ENCODE measurements at places on chromosomes 12 and 14.

DNA sequence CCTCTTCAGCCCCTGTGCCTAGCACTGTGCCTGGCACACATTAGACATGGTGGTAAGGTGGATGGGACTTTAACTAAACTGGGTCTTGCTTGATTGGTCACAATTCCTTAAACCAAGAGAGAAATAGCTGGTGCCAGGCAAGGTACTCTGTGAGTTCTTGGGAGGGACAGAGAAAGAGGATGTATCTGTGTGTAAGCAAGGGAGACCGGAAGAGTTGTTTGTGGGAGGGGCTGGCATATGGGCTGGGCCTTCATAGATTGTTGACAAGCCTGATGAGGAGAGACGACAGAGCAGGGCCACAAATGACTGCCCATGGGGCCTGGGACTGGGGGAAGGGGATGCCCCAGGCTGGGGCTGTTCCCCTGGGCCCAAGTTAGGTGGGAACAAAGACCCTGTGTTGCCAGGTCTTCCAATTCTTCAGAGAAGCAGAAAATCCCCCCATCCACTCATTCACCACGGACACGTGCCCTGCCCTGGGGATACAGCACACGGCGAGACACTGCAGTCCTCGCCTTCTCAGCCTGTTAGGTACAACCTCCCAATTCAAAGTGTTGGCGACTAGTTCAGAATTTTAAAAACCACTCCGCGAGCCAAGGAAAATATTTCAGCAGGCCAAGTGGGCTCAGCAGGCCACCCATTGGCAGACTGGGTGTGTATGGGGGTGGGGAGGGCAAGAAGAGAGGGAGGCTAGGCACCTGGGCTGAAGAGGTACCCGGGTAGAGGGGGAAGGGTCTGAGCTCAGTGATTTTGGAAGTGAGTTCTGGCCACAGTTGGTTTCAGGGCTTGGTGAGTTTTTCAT, 11.4 kb upstream of the CYP46A1 start:
- peak; percentile 60 for DNase-seq

DNA sequence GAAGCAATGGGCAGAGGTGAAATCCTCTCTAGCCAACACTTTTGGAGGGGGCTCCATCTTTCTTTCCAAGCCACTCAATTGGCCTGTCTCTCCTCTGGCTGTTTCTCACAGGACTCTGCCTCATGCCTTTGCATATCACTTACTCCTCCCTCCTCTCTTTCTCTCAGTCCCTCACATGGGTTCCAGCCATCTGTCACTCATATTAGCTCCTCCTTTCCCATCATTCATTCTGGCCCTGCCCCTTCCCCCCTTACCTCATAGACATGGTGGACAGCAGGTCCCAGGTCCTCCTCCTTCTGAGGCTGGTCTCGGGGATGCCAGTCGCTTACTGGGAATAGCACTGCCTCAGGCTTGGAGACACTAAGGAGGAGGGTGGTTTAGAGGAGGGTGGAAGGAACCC, 16.6 kb upstream of the ZNF385A start:
- DNase-seq, result no peak

GRCh38 chr14:54640506-54640905, 73.6 kb downstream of the SAMD4A start:
- no peak for DNase-seq

DNA sequence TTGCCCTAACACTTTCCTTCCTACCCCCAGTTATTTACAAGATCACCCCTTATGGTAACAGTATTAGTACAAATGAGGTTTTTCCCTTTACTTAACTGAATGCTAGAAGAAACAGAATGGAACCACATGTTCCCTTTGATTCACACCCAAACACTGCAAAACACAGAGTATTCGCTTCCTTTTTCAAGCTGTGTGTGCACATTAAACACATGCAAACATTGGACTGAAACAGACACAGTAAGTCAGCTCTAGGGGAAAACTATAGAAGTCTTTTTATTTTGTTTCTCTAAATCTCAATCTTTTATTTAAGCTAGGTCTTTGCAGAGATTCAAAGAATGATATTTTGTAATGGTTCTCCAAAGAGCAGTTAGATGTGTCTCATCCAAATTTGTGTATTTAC, 728.5 kb downstream of the DIO2 start:
- no peak for DNase-seq

DNA sequence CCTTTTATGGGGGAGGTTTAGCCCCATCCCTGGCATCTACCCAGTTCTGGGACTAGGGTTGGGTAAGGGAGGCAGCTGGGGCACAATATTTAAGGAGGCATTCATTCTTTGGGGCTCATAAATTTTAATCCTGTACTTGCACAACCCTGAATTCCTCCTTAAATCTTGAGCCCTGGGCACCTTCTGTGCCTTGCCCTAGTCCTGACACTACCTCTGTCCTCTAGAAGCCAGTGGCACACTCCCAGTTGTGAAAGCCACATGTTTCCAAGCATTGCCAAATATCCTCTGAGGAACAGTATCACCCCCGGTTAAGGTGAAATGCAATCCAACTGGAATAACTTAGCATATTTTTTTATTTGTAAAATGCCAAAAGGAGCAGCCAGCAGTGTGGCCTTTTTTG, 36.6 kb downstream of the SLC16A7 start:
- no peak for DNase-seq

DNA sequence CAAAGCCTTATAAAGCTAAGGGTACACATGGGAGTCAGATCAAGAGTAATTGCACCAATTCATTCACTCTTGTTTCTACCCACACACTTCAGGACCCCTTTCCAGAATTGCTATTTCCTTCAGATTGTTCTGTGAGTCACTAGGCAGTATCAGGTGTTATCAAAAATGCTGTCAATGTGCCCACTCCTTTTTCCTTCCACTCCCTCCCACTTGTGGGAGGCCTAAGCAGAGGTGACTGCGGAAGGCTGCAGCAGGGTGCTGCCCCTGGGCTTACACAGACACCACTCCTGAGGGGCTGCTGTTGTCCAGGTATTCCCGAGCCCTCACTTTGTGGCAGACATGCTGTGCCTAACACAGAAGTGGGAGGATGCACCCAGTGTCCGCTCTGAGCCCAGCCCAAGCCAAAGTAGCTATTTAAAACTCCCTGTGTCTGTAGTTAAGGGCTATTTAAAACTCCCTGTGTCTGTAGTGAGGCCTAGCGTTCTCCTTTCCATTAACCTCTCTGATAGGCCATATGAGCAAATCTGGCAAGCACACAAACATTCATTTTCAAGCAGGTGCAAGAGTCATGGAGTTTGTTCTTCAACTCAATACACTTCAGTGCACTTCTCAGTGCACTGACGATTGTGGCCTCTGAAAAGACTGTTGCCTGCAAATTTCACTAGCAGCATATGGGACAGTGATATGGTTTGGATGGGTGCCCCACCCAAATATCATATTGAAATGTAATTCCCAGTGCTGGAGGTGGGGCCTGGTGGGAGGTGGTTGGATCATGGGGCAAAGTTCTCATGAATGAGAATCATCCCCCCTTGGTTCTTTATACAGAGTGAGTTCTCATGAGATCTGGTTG, 117.8 kb downstream of the PHLDA1 start:
- DNase-seq, result no peak

- DNase-seq, result peak; percentile 56
These were observed 73.6 kb upstream of the RASSF8 start for GRCh38 chr12:25884920-25885234.

- DNase-seq, result peak; percentile 55
These were observed 932.3 kb downstream of the FLRT2 start for GRCh38 chr14:86462193-86462753.

- no peak for DNase-seq
These were observed 35.5 kb downstream of the BORCS5 start for GRCh38 chr12:12392413-12392812.

- no peak for DNase-seq
These were observed 55.6 kb downstream of the PITPNM2 start for GRCh38 chr12:123095078-123095881.

- DNase-seq, result no peak
These were observed 10.3 kb downstream of the CCDC175 start for GRCh38 chr14:59566296-59566695.

DNA sequence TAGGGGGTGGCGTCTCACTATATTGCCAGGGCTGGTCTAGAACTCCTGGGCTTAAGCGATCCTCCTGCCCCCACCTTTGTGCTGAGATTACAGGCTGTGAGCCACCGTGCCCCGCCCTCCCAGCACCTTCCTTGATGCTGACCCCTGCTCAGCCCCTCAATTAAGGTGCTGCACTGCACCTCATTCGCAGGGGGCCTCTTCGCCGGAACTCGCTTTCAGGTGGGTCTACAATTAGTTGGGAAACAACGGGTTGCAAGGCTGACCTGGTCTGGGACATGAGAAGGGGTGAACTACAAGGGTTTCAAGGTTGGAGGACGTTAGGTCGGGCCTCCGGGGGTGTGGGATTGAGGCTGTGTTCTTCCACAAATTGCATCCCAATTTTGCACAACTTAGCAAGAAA, 1.2 kb upstream of the NOP2 start:
- DNase-seq, result no peak

DNA sequence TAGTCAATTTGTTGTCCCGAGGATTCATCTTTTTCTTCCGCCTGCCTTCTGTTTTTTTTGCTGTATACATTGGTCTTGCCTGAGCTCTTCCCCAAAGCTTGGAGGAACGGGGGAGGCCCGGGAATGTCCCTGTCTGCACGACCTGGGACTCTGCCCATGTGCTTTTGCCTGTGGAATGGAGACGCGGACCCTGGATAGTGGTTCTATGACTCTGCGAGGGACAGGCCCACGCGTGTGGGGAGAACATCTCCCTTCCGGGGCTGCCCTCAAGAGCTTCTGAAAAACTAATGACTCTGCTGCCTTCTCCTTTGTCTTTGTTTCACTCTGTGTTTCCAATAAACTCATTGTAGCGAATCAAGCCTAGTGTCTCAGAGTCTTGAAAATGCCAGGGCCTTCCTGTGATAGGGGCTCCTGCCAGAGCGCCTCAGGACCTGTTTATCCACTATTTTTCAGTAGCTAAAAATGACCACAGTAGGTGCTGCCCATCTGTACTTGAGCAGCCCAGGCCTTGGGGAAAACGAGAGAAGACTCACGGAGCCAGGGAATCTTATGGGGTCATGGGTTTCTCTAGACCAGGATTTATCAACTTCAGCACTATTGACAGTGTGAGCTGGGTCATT, 12.3 kb downstream of the KRT83 start:
- no peak for DNase-seq

DNA sequence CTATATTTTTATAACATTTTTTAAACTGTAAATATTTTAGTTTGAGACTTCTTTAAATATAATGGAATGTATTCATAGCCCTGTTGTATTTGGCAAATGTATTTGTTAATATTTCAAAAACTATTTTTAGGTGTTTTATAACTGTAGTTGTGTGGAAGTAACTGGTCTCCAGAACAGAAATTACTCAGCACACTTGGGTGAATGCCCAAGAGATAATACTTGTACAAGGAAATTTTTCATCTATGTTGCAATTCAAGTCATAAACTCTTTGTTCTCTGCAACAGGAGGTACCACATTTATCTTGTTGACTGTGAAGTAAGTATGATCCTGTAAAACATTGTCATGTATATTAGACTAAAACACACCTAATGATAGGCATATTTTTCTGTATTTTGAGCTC, 72.8 kb downstream of the SLCO1B3 start:
- DNase-seq, result no peak

DNA sequence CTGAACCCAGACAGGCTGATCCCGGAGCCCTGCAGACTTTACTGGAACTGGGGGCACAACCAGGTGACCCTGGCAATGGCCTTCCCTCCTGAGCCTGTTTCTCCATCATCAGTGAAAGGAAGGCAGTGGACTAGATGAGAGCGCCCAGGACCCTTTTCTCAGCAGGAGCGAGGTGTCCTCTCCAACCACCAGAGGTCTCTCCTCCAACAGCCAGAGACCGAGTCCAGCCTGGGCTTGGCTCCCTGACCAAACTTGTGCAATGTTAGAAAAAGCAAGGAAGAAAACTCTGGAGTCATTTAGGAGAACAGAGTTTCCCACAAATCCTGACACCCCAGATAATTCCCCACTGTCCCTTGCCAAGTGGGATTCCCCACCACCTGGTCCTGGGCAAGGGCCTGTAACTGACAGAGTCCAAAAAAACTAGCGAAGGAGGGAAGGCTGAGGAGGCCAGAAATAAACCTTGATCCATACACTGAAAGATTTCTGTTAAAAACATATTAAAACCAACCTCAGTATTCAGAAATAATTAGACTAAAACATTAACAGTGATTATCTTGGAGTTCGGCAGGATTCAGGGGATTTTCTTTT, 9.0 kb downstream of the RPS6KL1 start:
- DNase-seq, result peak; percentile 84

DNA sequence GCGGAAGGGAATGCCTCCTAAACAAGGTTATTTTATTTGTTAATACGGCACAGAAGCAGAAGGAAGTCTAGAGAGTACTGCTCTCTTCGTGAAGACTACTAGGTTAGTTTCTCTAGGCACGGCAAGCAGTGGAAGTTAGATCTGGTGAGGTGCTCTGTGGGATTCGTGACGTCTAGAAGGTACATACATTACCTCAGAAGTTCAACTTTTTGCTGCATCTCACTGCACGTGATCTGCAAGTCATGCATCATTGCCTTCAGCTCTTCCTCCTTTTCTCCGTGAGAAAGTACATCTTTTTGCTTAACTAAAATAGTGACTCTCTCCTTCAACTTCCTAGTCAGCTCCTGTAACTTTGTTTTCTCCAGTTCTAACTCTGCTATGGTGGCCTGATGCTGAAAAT, 74.7 kb downstream of the NIN start:
- DNase-seq, result no peak

- DNase-seq, result peak; percentile 13
These were observed 146.9 kb downstream of the PRKCH start for GRCh38 chr14:61468063-61468825.

DNA sequence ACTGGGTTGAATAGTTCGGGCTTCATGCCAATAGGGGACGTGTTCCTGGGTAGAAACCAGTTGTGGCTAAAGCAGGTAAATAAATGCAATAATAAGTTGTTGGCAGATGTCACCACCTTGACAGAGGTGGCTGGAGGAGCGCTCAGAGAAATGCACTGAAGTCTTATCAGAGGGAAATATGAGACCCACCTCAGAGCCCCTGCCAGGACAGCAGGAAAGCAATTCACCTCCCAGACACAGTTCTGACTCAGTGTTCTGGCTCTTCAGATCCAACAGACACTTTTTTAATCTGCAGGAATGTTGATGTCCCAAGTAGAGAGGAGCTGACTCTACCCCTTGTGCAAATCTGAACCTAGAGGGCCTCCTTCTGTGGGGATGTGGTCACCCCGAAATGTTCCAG, 687.1 kb upstream of the FBXO33 start:
- peak; percentile 75 for DNase-seq

DNA sequence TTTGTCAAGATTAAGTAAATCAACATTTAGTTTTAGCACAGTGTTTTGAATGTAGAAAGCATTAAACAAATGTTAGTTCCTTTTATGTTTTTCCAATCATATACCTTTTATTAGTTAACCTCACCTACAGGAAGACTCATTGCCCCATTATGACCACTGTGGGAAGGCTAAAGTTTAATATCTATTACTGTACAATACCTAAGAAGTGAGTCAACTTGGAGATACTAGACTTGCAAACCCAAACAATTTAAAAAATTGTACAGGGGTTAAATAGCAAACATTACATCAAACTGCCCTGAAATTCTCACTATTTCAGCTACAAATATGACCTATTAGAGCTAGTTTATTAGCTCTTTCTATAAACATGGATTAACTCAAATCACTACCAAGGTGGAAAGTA, 8.6 kb upstream of the G2E3 start:
- DNase-seq, result no peak
